Dorsolateral prefrontal cortex (tissue), 122 donors: ENCODE measurements at places on chromosomes 13 and 19.

GRCh38 chr13:102779436-102780159 lies 6.0 kb upstream of the TEX30 start:
- DNase-seq, result no peak

DNA sequence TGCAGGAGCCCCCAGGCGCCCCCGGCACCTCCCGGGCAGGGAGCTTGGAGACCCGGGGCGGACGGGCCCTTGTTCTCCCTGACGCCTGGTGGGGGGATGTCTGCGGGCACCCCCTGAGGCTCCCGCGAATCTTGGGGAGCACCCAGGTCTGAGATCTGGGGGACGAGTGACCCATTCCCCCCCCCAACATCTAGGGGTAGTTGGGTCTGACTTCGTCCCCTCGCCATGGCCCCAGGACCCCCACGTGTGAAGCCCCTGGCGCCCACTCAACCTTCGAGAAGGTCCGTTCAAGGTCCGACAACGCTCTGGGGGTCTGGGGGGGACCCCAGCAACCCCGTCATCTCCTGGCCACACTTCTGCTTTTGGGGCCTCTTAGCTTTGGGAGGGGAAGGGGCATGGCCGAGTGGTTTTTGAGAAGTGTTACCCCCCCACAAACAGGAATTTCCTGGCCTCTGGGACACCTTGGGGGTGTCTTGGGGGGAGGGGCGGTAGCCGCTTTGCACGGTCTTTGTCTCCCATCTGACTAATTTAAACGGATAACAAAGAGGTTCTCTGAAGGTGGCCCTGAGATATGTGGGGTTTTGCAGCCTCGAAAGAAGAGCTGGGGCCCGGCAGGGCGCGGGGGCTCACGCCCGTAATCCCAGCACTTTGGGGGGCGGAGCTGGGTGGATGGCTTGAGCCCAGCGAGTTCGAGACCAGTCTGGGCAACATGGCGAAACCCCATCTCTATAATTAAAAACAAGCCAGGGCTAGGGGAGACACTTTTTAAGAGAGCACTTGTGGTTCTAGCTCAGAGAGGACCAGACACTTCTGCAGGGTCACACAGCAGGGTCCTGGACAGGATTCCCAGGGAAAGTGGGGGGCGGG lies 608 bp downstream of the CNN2 start:
- DNase-seq, result no peak

- no peak for DNase-seq
Measured at GRCh38 chr19:6678690-6679109, 8.7 kb upstream of the TNFSF14 start.

DNA sequence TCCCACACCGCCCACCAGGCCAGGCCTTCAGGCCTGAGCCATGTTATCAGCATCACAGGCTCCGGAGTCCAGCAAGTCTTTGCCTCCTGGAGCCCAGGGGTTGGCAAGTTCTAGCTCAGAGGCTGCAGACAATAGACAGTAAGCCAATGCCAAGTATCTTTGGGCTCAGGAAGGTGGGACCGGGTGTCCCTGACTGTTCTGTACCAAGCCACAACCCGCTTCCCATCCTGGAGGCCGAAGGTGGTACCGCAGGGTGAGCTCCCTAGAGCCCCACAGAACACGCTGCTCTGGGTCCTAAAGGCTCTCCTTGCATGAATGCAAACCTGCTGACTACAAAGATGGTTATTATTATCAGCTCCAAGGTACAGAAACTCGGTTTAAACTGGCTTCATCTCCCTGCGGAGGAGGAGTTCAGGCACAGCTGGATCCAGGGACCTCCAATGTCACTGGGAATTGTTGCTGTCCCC lies 5.5 kb upstream of the FSTL3 start:
- DNase-seq, result no peak

- DNase-seq, result no peak
Measured at GRCh38 chr13:31250435-31250834, 50.7 kb downstream of the B3GLCT start.

- no peak for DNase-seq
Measured at GRCh38 chr19:34577531-34578101, 96.1 kb downstream of the WTIP start.

GRCh38 chr13:95754069-95754468 lies 77.1 kb downstream of the DNAJC3 start:
- no peak for DNase-seq

DNA sequence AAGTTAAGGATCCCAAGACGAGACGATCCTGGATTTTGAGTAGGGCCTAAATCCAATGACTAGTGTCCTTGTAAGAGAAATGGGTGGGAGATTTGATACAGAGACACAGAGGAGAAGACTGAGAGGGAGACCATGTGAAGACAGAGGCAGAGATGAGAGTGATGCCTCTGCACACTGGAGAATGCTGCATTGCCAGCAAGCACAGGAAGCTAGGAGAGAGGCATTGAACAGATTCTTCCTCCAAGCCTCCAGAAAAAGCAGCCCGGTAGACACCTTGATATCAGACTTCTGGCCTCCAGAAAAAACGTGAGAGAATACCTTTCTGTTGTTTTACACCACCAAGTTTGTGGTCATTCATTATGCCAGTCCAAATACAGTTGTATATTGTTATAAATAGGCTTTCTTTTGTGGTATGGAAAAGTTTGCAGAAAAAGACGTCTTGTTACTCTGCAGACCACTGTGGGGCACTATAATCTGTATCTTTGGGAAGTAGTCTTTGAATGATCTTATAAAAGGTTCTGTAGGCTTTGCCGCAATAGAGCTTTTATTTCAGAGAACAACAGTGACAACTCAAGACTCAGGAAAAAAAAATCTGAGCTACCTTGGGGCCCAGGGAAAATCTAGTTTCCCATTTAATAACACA lies 17.9 kb upstream of the RFC3 start:
- DNase-seq, result no peak

DNA sequence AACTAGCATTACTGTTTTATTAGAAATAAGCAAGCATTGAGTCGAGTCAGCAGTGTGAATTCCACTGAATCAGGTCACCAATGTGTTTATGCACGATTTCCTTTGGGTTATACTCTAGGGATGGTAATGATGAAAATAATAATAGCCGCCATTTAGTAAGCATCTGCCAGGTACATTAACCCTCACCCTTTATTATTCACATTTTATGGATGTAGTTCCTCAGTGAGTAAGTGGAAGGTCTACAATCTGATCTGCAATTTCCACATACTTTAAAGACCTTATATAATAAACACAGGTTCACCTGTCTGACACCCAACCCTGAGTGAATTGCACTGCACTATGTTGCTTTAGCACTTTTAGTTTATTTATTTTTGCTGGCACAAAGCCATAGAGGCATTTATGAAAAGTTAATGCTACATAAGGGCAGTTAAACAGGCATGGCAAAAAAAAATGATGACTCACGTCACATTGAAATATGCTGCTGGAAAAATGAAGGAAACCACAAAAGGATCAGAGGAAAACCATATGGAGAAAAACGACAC lies 122.4 kb downstream of the TRPC4 start:
- DNase-seq, result no peak

DNA sequence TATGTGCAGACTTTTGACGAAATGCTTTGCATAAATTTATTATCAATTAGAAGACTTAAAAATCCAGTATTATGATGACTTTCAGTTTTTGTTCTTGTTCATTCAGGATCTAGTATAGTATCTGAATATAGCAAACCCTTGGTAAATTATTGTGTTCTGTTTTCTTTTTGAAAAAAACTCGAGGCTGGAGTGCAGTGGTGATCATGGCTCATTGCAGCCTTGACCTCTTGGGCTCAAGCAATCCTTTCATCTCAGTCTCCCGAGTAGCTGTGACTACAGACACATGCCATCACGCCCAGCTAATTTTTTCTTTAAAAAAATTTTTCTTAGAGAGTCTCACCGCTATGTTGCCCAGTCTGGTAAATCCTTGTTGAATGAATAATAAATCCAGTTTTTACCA lies 4.6 kb downstream of the FARP1 start:
- DNase-seq, result no peak

DNA sequence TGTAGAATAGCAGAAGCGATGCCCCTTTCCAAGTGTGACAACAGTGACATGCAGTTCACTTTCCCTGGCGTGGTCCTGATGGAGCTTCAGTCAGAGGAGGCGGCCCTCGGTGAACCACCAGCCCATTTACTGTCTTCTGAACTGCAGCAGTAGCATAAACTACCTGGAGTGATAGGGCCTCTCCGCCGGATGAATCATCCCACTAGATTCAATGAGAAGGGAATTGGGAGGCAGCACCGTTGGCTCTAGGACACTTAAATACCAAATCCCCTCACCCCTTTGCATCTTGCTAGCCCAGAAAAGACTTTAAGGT lies 112.8 kb upstream of the GPR12 start:
- no peak for DNase-seq

- DNase-seq, result no peak
Measured at GRCh38 chr13:42275098-42275471, 3.1 kb downstream of the AKAP11 start.

DNA sequence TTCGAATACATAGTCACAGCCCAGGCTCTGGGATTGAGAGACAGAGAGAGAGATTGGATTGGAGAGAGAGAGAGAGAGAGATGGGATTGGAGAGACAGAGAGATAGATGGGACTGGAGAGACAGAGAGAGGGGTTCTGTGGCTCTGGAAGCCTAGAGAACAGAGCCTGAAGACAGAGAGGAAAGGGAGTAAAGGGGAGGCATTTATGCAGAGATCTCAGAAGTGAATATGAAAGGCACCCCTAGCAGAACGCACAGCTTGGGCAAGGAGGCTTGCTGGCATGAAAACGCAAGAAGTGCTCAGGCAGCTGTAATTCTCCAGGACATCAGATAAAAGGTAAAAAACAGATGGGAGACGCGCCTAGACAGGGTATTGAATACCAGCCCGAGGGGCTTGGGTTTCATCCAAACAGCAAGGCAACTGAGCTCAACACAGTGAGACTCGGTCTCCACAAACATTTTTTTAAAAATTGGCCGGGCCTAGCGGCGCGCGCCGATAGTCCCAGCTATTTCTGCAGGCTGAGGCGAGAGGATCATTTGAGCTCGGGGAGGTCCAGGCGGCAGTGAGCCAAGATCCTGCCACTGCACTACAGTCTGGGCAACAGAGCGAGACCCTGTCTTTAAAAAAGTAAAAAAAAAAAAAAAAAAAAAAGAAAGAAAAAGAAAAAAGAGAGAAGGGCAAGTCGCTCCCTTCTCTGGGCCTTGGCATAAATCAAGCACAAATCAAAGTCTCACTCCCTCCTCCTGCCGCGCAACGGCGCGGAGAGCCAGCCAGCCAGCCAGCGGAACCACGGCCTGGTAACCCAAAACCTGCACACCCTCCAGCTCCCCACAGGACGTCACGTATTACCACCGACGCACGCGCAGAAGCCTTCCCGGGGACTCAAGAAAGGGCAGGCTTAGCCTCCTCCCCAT lies 774 bp upstream of the PPP2R1A start:
- DNase-seq, result no peak

GRCh38 chr19:17794731-17795494 lies at the start of gene B3GNT3:
Gene B3GNT3, plus strand, starts transcription at chr19:17795138. Its CDS starts 12,670 bp downstream, at chr19:17807808.
- DNase-seq, result no peak

DNA sequence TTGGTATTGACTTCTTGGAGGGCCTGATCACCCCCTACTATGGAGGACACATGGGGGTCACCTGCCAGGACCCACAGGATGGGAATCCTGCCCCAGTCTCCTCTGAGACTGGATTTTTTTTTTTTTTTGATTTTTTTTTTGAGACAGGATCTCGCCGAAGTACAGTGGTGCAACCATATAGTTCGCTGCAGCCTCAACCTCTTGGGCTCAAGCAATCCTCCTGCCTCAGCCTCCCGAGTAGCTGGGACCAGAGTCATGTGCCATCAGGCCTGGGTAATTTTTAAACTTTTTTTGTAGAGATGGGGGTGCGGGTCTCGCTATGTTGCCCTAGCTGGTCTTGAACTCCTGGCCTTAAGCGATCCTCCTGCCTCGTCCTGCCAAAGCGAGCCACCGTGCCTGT lies 14.2 kb upstream of the ADGRE5 start:
- no peak for DNase-seq

- no peak for DNase-seq
Measured at GRCh38 chr19:33267706-33268105, 34.6 kb downstream of the CEBPA start.
